ENCODE measurements at places on chromosomes 16 and 17.
A peak's percentile ranks its signal among the peaks of the same experiment; 100 is the strongest.

DNA sequence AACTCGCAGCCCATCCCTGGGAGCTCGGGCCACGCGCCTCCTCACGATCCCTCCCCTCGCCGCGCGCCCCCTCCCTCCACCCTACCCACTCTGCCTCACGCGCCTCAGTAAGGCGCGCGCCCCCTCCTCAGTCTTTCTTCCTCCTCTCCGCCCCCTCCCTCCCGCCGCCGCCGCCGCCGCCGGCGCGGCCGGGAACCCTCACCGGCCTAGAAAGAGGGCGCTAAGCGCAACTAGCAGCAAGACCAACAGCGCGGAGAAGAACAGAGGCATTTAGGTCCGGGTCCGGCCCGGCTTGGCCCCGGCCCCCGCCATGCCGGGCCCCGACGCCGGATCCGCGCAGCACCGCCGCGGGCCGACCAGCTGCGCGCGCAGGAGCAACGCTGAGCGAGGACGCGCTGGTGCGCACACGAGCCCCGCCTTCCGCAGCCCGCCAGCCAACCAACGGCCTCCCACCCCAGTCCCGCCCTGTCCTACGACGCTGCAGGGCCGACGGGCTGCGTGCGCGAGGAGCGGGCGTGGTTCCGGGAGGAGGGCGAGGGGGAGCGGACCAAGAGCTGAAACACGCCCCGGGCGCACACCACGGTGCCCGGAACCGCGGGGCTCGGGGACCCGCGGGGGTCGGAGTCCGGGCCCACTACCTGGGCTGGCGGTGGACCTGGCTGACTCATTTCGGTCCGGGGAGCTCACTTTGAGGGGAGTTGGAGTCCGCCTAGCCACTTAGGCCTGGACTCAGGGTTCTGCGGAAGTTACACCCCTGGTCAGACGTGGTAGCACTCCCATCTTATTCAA is at the start of gene BLTP2:
Gene BLTP2 (minus strand): TSS at position 372 of the 789 bp plus-strand sequence. CDS start 102 bp downstream, at position 270.
- peak; percentile 94 for DNase-seq

- DNase-seq, result no peak
These were observed 358.0 kb downstream of the C16orf95 start for GRCh38 chr16:86959091-86959651.

DNA sequence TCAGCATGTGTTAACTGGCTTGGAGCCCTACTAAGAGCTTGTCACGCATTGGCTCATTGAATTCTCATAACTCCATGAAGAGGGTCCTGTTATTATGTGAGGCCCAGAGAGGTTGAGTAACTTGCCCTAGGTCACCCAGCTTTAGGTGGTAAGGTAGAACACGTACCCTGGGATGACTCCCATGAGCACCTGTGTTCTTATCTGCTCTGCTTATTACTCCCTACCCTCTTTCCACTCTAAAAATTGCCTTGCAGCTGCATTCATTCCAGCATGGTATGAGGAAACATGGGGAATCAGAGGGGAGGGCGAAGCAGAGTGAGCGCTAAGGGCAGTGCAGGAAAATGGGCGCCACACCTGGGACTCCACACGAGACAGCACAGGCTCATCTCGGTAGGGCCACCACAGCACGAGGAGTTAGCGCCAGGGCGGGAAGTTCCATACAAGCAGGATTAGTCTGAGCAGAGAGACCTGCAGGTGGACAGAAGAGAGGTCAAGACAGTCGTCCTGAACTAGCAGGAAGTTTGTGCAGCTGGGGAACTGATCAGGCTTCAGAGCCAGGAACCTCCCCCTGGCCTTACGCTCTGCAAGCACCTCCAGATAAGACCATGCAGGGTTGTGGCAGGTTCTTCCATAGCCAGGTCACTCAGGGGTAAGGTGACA is 10.1 kb downstream of the COPZ2 start:
- no peak for DNase-seq

DNA sequence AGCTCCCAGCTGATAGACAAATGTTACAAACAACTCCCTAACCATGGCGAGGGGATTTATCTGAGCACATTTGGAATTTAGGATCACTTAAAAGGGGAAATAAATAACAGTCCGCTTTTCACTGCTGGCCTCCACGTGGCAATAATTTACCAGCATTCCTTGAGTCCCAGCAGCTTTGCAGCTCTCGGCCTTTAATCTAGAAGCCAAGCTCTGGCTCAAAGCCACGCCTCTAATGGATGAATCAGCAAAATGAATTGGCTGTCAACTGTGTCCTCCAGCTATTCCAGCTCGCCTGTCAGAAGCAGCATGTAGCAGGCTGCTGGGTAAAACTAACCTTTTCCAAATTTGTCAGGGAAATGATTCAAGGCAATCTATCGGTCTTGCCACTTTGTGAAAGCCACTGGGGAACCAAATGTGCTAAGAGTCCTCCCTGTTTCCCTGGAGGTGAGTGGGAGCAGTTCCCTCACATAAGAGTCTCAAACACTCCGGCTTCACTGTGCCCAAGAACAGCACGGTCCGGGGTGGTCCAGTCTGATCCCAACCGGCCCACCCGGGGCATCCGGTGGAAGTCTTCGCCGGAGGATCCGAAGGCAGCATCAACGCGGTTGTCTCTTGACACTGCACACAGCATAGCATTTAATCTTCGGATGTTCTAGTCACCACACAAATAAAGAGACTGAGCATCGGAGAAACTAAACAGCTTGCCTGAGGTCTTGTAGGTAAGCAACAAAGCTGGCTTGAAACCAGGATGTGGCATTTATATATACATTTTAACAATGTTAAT is 143.3 kb downstream of the PARN start:
- no peak for DNase-seq

GRCh38 chr17:933312-934073 is 46.1 kb downstream of the NXN start:
- DNase-seq, result no peak

- no peak for DNase-seq
These were observed 5.1 kb upstream of the NT5M start for GRCh38 chr17:17298108-17298507.

- DNase-seq, result no peak
These were observed 46.9 kb upstream of the SIAH1 start for GRCh38 chr16:48432136-48432535.

DNA sequence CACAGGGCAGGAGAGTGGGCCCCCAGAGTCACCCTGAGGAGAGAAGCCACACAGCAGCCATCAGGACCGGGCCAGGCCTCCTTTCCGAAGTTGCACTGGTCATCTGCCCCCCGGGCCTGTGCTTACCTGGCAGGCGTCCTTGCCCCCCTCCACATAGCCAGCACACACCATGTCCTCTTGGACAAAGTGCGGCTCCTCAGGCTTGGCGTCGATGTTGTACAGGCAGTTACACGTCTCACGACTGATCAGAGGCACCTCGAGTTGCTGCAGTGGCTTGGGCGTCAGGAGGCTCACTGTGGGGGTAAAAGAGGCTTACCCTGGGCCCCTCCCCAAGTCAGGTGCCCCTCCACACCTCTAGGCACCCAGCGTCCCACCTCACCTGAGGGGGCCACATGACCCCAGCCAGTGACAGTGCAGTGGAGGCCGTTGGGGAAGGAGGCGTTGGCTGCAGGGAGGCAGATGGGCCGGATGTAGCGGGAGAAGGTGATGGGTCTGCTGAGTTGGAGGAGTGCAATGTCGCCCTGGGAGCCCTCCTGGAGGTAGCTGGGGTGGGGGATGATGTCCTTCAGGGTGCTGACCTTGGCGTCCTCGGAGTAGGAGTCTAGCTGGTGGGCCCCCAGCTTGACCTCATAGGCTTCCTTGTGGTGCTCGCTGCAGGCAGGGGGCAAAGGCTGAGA is 3.1 kb downstream of the PRSS8 start:
- no peak for DNase-seq

- DNase-seq, result no peak
These were observed 11.8 kb upstream of the ALDH3A1 start for GRCh38 chr17:19759568-19760549.

DNA sequence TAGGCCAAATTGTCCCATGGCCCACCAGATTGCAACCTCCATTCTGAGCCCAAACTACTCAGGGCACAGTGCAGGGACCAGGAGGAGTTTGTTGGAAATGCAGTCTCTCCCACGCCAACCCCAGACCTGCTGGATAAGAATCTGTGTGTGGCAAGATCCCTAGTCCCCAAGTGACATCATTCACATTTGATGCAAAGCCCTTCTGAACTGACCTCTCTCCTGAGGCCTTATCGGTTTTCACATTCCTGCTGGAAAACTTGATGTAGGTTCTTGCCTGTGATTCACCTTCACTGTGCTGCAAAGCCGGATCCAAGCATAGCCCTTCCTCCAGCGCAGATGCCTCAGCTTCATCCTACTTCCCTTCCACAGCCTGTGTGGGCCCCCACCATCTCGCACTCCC is 6.6 kb upstream of the SHCBP1 start:
- no peak for DNase-seq

GRCh38 chr17:53516636-53517035 is 306.1 kb upstream of the KIF2B start:
- DNase-seq, result no peak
